ENCODE measurements at places on chromosomes 7 and 10. TPM values are rescaled to one million over a fixed set of nuclear protein-coding genes. Genes with fewer than 3 reads are reported as not detected.

The FAM237B gene
- total RNA-seq = not detected

The HOXA2 gene
- 0.18 TPM for total RNA-seq

The ADCY1 gene
- 0.28 TPM for total RNA-seq

The SPRN gene
- 0.43 TPM for total RNA-seq

The CLEC5A gene
- total RNA-seq = not detected
